Activated CD8-positive, alpha-beta T cell treated with anti-CD3 and anti-CD28 coated beads, Interleukin-2, amount 10 ng/mL, durations not matched to agents 7 days and 5 days (primary cell): ENCODE measurements at places on chromosomes 16 and 17. TPM values are rescaled to one million over a fixed set of nuclear protein-coding genes. Genes with fewer than 3 reads are reported as not detected.
A peak's percentile ranks its signal among the peaks of the same experiment; 100 is the strongest.

GRCh38 chr16:83245061-83245460, 562.7 kb upstream of the HSBP1 start:
- H3K27me3 ChIP-seq = no peaks in the 10 kb centered on the region
- H3K4me1 ChIP-seq = no peaks in the 10 kb centered on the region
- H3K4me3 ChIP-seq = no peak overlapping the region
- H3K27ac ChIP-seq = no peak overlapping the region
- no peaks in the 10 kb centered on the region for H3K36me3 ChIP-seq

- peak overlapping the region; percentile 62 for H3K4me3 ChIP-seq
- DNase-seq = peak; percentile 23
- H3K4me1 ChIP-seq = peaks cover 76% of the 10 kb centered on the region
- peak overlapping the region; percentile 77 for H3K27ac ChIP-seq
Measured at GRCh38 chr16:57537581-57538234, 1.3 kb upstream of the CCDC102A start.

DNA sequence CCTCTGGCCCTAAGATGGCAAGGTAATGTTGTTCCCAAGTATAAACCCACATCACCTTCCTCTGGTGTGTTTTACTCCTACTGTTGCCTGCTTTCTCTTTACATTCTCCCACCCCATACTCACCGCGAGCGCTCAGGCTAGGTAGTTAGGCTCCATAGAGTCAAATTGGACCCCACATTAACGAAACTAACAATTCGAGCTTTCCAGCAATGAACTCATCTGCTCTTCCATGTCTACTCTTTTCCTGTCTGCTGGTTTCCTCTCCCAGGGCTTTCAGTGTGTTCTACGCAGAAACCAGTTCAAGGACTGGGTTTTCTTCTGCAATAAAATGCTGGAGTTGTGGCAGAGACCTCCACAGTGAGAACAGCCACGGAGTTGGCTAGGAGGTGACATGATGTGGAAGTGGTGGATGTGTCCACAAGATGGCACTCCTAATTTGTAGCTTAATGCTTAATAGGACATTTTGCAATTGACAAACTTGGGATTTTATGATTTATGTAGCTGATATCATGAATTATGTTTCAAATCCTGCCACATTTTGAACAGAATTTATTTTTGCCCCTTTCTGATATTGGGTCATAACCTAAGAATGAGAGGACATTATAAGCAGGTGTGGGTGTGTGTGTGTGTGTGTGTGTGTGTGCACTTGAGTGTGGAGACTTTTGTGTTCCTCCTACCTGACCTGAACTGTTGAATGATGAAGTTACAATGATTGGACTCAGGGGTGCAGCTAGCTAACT, 2.2 kb upstream of the UQCRC2 start:
- peak overlapping the region; percentile 58 for H3K27ac ChIP-seq
- peak; percentile 40 for DNase-seq
- H3K27me3 ChIP-seq = no peaks in the 10 kb centered on the region

DNA sequence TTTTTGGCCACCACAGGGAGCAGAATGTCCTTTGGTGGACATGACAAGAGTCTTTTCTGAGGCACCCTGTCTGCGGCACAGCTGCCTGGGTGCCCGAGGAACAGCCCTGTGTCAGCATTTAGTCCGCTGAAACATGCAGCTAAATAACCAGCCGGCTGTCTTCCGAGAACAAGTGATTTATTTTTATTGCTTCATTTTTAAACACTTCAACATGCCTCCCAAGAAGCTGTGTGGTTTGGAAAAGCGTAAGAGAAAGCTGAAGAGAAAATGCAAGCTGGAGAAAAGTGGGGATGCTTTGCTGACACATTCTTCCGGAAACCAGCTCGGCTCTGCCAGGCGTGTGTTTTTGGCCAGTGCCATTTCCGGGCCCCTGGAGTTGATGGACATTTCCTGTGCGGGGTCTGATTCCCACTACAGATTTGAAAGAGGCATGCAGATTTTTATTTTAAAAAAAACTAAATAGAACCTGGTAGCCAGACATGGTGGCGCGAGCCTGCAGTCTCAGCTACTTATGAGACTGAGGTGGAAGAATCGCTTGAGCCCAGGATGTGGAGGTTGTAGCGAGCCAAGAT, 94.7 kb downstream of the SEC14L1 start:
- H3K27me3 ChIP-seq = no peaks in the 10 kb centered on the region
- H3K36me3 ChIP-seq = peaks cover 7% of the 10 kb centered on the region
- peak; percentile 72 for DNase-seq

DNA sequence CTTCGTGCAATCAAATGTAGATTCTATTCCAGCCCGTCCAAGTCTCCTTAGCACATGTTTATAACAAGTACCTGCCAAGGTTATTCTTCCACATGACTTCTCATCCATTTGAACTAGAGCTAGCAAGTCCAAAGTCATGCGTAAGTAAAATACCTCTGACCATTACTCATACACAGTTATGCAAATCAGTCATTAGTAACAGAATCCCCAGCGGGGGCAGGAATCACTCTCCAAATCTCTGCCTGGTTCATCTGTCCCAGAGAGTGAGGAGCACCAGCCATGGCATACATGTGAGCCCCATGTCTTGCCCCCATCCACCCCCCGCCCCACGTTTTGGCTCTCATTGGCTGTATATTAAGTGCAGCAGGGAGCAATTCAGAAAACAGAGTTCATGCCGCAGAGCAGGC, 27.7 kb downstream of the SRL start:
- H3K27me3 ChIP-seq = peaks cover 6% of the 10 kb centered on the region
- H3K4me1 ChIP-seq = no peaks in the 10 kb centered on the region
- no peaks in the 10 kb centered on the region for H3K36me3 ChIP-seq
- DNase-seq = no peak

GRCh38 chr17:80924111-80924806, 67.4 kb upstream of the CHMP6 start:
- peak overlapping the region; percentile 26 for H3K27ac ChIP-seq
- no peak overlapping the region for H3K4me3 ChIP-seq
- peaks cover 14% of the 10 kb centered on the region for H3K36me3 ChIP-seq
- DNase-seq = no peak

DNA sequence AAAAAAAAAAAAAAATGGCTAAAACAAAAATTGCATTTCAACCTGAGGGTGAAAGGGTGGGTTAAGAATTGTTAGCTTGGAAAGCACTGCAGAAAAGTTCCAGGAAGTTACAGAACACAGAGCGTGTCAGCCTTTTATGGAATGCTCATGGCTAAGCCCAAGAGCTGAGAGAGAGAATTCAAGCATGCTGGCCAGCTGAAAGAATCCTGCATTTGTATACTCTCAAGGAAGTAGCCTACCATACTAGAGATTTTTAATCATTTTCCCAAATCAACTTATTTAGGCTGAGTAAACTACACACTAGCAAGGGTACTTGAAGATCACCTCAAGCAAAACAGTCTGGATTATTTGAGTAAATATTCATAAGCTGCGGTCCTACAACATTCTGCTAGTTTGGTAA, 153.9 kb downstream of the KCNJ2 start:
- H3K36me3 ChIP-seq = no peaks in the 10 kb centered on the region
- H3K27ac ChIP-seq = no peak overlapping the region
- no peak overlapping the region for H3K4me3 ChIP-seq
- H3K4me1 ChIP-seq = no peaks in the 10 kb centered on the region
- no peaks in the 10 kb centered on the region for H3K27me3 ChIP-seq

GRCh38 chr16:2585651-2586081, 47.8 kb downstream of the PDPK1 start:
- no peak for DNase-seq
- H3K4me3 ChIP-seq = no peak overlapping the region
- no peaks in the 10 kb centered on the region for H3K27me3 ChIP-seq
- H3K27ac ChIP-seq = no peak overlapping the region

GRCh38 chr17:3903881-3904290, 11.0 kb upstream of the CAMKK1 start:
- no peak overlapping the region for H3K27ac ChIP-seq
- H3K4me3 ChIP-seq = no peak overlapping the region
- no peaks in the 10 kb centered on the region for H3K36me3 ChIP-seq
- no peaks in the 10 kb centered on the region for H3K27me3 ChIP-seq
- DNase-seq = no peak

GRCh38 chr17:27471321-27472269, 15.3 kb downstream of the KSR1 start:
- H3K4me3 ChIP-seq = peak overlapping the region; percentile 60
- peaks cover 93% of the 10 kb centered on the region for H3K4me1 ChIP-seq
- no peaks in the 10 kb centered on the region for H3K27me3 ChIP-seq
- peak; percentile 89 for DNase-seq

GRCh38 chr17:43611230-43611969, 50.3 kb downstream of the MEOX1 start:
- no peaks in the 10 kb centered on the region for H3K4me1 ChIP-seq
- DNase-seq = no peak
- no peak overlapping the region for H3K4me3 ChIP-seq
- H3K36me3 ChIP-seq = no peaks in the 10 kb centered on the region

- H3K27me3 ChIP-seq = no peaks in the 10 kb centered on the region
- peaks cover 8% of the 10 kb centered on the region for H3K4me1 ChIP-seq
- H3K4me3 ChIP-seq = no peak overlapping the region
Measured at GRCh38 chr17:32609085-32609484, 122.3 kb downstream of the CDK5R1 start.

CCL8 gene
- total RNA-seq = not detected

MYH13 gene
- total RNA-seq = not detected

RNF157 gene
- 165 TPM for total RNA-seq

CEP20 gene
- total RNA-seq = 45.0 TPM

MT2A gene
- total RNA-seq = 186 TPM

HAS3 gene
- 0.44 TPM for total RNA-seq

SLFN5 gene
- total RNA-seq = 209 TPM

FLOT2 gene
- 198 TPM for total RNA-seq
